RKO (cell line): ENCODE measurements at places on chromosomes 11 and 22.

GRCh38 chr22:37459206-37459605, 27.0 kb downstream of the MFNG start:
- no peak for DNase-seq

DNA sequence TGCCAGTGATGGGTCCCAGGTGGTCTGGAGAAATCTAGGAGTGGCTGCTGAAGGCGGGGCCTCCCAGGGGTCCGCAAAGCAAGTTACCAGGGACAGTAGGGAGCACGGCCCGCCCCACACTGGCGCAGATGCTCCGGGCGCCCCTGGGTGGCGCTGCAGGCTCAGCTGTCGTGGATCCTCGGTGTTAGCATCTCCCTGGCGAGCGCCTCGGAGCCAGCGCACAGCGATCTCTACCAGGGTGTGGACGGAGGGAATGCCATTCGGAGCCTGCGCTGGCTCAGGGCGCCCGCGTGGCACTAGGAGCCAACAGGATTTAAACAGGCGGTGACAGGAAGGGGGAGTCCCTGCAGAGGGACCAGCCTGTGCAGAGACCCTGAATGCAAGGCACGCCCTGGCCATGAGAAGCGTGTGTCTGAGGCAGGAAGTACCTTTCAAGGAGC, 20.2 kb downstream of the FADS3 start:
- peak; percentile 27 for DNase-seq

DNA sequence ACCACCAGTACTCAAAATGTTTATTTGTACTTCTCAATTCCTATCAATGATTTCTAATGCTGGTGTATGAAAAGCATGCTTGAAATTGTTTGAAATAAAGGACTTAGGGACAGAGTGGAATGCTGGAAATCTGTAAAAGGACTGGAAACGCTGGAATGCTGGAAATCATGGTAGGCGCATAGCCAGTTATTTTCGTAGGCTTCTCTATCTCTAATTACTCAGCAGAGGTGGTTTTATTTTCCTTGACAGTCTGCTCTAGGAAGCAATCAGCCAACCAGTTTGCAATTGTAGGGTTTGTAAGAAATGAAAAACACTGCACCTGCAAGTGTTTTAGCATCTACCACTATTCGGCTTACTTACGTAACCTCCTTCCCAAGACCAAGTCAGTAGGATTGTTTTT, 788 bp downstream of the LIN7C start:
- DNase-seq = peak; percentile 18

- no peak for DNase-seq
Observed at GRCh38 chr11:104476454-104476853, 312.5 kb upstream of the PDGFD start.

- DNase-seq = no peak
Observed at GRCh38 chr11:3137486-3138177, 27.5 kb downstream of the OSBPL5 start.
